Astrocyte of the hippocampus (primary cell): ENCODE measurements at places on chromosomes 1 and 21.

DNA sequence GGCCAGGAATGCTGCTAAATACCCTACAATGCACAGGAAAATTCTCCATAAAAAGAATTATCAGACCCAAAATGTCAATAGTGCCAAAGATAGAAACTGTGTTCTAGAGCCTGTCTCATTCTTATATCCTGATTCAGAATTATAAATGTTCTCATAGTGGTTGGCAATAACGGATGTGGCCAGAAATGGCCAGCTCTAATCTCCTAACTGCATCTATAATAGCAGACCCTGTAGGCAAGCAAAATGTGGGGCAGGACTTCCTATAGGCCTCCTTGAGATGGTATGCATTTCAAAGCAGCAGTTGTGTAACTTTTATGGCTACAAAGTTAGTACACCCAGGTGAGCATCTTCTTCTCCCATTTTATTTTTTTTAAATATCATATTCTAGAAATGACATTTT, 95.9 kb upstream of the SGIP1 start:
- DNase-seq = no peak

- DNase-seq = no peak
These were observed 245.2 kb downstream of the TRABD2B start for GRCh38 chr1:47751996-47752451.

GRCh38 chr1:170407581-170407980, 124.4 kb upstream of the GORAB start:
- no peak for DNase-seq

GRCh38 chr1:89955311-89956205, 39.4 kb upstream of the ZNF326 start:
- no peak for DNase-seq

- DNase-seq = no peak
These were observed 183.7 kb upstream of the ZC3H12A start for GRCh38 chr1:37290718-37291117.

DNA sequence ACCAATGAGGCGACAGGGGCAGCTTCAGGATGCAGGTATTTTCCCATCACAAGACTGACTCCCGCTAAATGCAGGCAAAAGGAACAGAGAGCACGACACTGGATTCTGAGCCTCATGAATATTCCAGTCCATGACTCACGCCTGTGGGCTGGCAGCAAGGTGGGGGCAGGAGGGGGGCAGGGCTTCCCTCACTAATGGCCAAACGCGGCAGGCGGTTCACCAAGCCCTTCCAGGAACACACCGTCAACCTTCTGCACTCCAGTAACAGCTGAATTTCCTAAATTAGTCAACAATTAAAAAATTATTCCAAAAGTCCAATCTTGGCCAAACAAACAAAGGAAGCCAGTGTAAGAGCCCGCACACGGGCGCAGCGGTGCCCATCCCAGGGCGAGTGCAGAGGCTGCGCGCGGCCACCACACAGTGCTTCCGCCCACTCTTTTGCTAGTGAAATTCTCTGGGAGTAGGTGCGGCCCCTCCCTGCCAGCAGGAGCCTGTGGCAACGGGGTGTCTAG, 12.5 kb upstream of the GPR153 start:
- peak; percentile 95 for DNase-seq

DNA sequence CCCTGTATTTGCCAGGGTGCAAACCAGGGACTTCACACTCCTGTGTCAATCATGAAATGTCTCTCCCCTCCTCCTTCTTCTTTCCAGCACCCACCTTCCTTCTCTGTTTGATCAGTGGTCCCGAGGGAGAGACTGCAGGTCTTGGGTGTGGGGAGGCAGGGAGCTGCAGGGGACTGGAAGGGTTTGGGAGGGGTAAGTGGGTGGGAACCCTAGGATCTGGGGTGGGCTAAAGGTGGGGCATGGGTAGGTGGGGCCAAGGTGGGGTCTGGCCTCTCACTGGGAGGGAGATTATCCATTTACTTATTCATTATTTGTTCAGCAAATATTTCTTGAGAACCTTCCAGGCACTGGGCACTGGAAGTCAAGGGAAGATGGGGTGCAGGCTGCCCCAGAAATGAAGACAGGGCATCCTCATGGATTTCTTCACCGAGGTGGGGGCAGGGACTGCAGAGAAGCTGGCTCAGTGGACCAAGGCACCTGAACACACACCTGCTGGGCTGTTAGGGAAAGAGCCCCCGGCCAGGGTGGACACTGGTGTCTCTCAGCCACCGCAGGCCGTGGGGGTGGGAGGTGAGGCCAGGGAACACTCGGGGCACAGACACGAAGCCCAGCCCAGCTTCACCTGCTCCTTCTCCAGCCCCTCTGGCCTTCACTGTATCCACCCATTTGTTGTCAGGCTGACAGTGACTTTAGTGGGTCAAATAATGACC, 193.9 kb upstream of the C1orf174 start:
- no peak for DNase-seq

- DNase-seq = no peak
These were observed 62.9 kb upstream of the CNTN2 start for GRCh38 chr1:204979891-204980649.

GRCh38 chr1:247209396-247209795, 37.6 kb upstream of the ZNF124 start:
- DNase-seq = no peak

- no peak for DNase-seq
These were observed 46.0 kb upstream of the PLA2G4A start for GRCh38 chr1:186782791-186783190.

- DNase-seq = no peak
These were observed 241.8 kb upstream of the KIAA0040 start for GRCh38 chr1:175434283-175434860.

DNA sequence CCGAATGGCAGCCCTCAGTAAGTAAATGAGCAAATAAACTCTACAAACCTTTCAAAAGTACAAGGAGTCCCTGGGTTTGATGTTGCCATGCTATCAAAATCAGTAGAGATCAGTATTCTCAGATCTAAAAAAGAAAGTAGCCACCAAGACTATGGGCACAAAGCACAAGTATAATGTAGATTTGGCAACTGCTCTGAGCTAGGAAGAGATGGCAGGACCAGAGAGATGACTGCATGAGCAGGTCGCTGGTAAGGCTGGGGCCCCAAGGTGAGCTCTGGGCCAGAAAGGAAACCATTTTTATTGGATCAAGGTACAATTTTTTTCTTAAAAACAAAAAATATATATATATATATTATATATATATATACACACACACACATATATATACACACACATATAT, 3.1 kb upstream of the ADORA3 start:
- DNase-seq = no peak

DNA sequence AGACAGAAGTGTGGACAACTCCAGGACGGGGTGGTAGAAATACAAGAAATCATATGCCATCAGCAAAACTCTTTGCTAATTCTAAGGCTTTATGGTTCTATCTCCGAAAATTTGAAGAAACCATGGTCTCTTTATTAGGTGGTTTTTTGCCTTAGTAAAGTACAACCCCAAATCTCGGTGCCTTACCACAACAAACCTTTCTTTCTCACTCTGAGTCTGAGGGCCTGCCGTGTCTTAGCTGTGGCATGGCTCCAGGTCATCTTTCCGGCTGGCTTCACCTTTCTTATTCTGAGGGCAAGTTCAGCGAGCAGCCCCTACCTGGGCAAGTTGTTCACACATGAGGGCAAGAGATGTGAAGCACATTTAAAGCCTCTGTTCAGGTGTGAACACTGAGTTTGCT, 280.6 kb downstream of the TTLL7 start:
- DNase-seq = no peak

GRCh38 chr1:27416387-27417111, 24.1 kb downstream of the GPR3 start:
- DNase-seq = peak; percentile 70

GRCh38 chr1:117608758-117609157, 2.9 kb downstream of the TENT5C start:
- no peak for DNase-seq

GRCh38 chr1:93670141-93670540, 11.5 kb downstream of the BCAR3 start:
- DNase-seq = peak; percentile 90

- no peak for DNase-seq
These were observed 745 bp downstream of the RCSD1 start for GRCh38 chr1:167630568-167631385.

- no peak for DNase-seq
These were observed 54.9 kb downstream of the INAVA start for GRCh38 chr1:200949626-200950025.

- DNase-seq = no peak
These were observed 35.1 kb downstream of the TNFSF18 start for GRCh38 chr1:173015629-173016028.

GRCh38 chr1:210532223-210532598, 203.5 kb downstream of the HHAT start:
- no peak for DNase-seq

DNA sequence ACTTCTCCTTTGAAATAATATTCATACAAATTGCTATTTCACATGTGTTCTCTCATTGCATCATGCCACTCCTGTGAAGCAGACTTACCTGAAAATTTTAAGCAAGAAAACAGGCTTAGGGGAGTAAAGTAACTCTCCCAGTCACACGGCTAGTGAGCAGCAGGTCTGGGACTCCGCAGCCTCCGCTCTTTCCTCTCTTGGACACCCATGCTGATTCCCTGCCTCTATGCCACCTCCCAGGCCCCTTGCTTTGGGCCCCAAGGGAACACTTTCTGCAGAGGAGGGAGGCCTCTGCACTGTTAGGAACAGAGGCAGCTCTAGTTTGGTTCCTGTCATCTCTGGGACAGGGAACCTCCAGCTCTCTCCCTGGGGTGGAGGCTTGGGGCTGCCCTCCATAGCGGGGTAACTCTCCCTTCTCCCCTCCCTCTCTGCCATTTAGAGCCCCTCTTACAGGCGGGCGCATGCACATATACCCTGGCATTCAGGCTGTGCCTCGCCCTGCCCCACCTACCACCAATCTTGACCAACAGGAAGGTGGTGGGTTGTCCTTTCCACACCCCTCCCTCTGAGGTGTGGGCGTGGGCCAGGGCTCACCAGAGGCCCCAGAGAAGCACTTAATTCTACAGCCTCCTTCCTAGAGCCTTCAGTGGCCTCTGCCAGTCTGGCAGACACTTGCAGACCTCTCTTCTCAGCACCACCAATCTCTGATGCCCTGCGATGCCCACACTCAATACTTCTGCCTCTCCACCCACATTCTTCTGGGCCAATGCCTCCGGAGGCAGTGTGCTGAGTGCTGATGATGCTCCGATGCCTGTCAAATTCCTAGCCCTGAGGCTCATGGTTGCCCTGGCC, at the start of gene RXFP4:
TSS of gene RXFP4 (plus strand) at position 646 of the 852 bp plus-strand sequence. CDS start at position 718, 72 bp downstream.
- no peak for DNase-seq

DNA sequence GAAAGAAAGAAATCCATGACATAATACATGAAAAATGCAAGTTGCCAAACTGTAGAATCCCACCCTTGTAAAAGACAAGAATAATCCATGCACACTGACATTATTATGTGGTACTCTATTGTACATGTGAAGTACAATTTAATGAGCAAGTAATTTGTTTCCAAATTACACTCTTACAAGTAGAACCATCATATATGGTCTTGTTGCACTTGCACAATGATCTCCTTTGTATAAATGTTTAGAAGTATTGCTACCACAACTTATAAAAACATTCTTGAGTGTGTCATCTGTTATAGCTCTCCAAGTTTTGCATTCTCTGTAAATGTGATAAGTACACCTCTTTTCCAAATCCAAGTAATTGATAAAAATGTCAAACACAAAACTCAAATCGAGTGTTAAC, 29.1 kb upstream of the ZNF281 start:
- DNase-seq = peak; percentile 8

GRCh38 chr21:42595283-42596187, 57.9 kb upstream of the PDE9A start:
- no peak for DNase-seq

DNA sequence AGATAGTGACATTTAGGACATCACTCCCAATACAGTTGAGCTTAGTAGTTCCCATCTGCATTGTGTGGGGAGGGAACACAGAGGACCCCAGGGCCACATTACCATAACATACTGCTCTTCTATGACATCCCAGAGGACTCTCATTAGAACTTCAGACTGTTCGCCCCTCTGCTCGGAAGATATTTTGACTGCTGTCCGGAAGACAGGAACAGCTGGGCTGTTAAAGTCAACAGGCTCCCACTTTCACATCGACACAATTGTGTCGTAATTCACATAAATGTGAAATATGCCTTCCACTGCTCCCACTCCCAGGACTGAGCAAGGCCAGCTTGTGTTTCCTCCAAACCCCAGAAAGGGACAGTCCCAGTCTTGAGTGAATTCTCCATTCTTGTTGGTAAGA, 158.4 kb downstream of the SEC16B start:
- no peak for DNase-seq

- no peak for DNase-seq
These were observed 77.4 kb upstream of the BMP8A start for GRCh38 chr1:39413902-39414528.

DNA sequence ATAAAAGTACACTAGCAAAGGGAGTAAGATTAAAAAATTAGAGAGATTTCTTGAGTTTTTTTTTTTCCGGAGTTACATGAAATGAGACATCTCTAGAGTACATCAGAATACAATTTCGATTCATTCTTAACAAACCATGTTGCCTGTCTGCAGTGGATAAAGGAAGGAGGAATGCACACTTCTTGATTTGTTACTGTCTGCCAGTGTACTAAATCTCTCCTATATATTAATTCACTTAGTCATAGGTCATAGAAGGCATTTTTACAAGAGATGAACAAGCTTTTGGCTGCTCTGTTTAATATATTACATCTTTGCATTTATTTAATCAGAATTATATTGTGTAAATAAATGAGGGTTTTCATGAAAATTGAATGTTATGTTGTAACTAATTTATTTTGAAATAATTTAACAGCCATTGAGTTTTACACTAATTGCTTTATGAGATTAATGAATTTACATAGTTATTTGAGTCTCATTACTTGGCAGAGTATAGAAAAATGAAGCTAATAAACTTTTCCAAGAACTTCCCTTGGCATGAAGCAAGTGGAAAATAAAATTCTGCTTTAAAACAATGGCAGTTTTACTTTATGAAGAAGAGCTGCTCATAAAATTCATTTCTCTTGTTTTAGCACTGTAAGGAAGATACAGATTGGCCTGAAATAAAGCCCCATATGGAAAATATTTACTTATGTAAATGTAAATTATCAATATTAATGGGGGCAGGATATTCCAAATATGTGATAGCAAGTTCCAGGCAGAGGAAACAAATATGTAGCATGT, 1284.7 kb downstream of the BRINP3 start:
- no peak for DNase-seq

DNA sequence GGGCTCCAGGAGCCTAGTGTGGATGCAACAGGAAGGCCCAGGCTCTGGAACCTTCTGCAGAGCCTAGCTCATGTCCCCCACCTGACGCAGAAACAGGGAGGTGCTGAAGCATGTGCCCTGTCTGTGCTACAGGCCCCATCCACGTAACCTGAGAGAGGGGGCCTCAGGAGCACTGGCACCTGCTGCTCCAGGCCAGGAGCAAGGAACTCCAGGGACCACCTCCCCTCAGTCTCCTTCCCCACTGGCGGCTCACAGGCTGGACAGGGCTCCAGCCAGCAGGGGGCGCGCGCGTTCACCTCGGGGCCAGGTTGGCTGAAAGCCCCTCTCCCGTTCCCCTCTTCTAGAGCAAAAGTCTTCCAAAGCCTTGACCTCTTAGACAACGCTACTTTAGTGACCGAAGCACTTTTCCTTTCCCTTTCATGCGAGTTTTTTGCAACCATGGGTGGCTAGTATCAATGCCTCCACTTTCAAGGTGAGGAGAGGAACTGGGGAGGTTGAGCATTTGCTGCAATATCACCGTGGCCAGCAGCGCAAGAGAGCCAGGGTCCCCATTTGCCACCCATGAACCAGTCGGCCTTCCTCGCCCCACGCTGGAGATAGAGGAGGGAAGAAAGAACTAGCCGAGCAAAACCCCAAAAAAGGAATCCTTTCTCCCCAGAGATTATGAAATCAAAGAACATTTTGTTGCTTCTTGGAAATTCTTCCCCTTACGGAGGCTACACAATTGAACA, 52.4 kb upstream of the GPR157 start:
- DNase-seq = peak; percentile 89

GRCh38 chr1:17544776-17545350, 5.4 kb downstream of the ARHGEF10L start:
- no peak for DNase-seq
